ENCODE measurements at places on chromosomes 13 and 19. TPM values are rescaled to one million over a fixed set of nuclear protein-coding genes. Genes with fewer than 3 reads are reported as not detected.

- no peak for DNase-seq
- H3K27me3 ChIP-seq = no peaks in the 10 kb centered on the region
Observed at GRCh38 chr19:2700660-2701360, 1.7 kb downstream of the GNG7 start.

GRCh38 chr19:32773126-32773525 lies 53.6 kb downstream of the TDRD12 start:
- H3K27ac ChIP-seq = no peak overlapping the region
- no peak overlapping the region for H3K4me3 ChIP-seq
- H3K27me3 ChIP-seq = peaks cover 3% of the 10 kb centered on the region
- no peaks in the 10 kb centered on the region for H3K4me1 ChIP-seq

ZNF528 gene
- 19.0 TPM for total RNA-seq

SERTM1 gene
- not detected for total RNA-seq

FBXO17 gene
- total RNA-seq = not detected

- no peaks in the 10 kb centered on the region for H3K4me1 ChIP-seq
- no peaks in the 10 kb centered on the region for H3K36me3 ChIP-seq
- no peak for DNase-seq
- H3K27ac ChIP-seq = no peak overlapping the region
Observed at GRCh38 chr13:28336193-28336657, 158.7 kb downstream of the FLT1 start.

DNA sequence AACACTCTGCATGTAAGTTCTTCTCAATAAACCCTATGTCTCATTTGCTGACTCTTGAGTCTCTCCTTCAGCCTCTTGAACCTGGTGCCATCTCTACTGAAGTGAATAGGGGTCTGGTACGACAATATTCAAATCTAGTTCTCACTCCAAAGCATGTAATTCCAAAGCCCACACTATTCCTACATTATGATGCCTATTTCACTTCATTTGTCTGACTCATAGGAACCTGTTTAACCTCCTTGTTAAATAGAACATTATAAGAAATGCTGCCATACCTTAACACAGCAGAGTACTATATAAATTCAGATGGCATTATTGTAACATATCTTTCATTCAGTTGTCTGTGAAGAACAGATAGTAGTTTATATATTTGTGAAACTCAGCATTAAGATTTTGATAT lies 67.1 kb downstream of the STARD13 start:
- no peaks in the 10 kb centered on the region for H3K4me1 ChIP-seq
- H3K4me3 ChIP-seq = no peak overlapping the region
- no peak overlapping the region for H3K27ac ChIP-seq

DNA sequence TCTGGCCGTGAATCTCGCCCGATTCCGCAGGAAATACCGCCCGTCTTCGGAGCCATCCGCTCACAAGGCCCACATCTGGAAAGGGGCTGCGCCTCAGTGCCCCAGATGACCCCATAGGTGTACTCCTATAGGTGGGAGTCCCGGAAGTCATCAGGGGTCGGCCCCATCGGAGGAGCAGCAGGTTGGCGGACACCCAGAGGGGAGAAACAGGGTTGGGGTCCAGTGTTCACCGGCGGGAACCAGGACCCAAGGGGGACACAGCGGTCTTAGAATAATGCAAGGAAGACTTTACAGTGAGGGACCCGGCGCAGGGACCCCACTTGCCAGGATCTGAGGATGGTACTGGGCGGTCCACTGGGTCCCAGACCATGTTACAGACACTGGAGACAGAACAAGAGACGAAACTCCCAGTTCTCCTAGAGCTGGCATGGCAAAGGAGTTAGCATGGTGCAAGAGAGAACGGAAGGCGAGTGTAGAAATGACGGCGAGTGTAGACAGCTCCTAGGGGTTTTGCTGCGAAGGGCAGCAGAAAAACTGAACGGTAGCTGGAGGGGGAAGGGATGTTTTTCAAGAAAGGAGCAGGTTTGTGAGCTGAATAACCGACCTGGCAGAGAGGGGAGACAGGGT lies 4.2 kb upstream of the RGL3 start:
- H3K27ac ChIP-seq = no peak overlapping the region
- peak overlapping the region; percentile 24 for H3K4me3 ChIP-seq
- H3K4me1 ChIP-seq = peaks cover 52% of the 10 kb centered on the region
- DNase-seq = no peak

DNA sequence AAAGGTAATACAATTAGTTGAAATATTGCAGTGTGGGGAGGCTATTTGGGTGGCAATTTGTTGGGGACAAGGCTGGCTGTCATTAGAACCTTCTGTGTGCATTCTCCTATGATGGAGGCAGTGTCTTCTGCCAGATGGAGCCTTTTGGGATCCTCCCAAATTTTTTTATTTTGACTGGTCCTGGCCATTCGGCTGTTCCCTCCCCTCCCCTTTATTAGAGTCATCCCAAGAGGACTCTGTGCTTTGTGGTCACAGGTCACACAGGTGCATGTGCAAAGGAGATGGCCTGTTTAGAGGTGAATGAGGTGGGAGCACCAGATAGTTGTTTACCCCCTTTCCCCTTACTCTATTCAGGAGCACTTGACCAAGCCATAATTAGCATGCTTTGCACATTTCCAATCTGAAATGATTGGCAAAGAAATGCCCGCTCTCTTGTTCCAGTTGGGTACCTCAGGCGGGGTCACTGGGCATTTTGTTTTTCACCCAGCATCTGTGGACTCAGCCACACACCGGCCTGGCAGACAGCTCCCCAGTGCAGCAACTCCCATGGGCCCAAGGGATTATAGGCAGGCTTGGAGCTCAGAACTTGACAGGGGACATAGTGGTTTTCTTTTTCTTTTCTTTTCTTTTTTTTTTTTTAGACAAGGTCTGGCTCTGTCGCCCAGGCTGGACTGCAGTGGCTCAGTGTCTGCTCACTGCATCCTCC lies 19.8 kb downstream of the GATAD2A start:
- no peak for DNase-seq
- H3K27ac ChIP-seq = peak overlapping the region; percentile 28
- peaks cover 3% of the 10 kb centered on the region for H3K36me3 ChIP-seq
- no peaks in the 10 kb centered on the region for H3K27me3 ChIP-seq

DNA sequence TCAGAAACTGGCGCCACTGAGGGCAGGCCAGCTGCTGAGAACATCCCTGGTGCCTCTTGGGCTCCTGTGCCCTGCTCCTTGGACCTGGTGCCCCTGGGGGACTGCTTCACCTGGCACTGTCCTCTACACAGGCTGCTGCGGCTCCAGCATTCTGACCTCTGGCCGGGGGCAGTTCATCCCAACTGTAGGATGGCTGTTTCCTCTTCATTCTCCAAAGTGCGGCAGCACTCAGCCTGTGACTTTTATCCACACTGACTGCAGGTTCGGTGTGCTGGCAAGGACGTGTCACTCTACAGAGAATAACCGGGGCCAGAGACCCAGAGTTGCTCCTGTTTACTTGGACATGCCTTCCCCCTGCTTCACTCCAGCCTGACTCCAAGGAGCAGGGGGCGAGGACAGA lies 7.6 kb upstream of the ANKRD10 start:
- H3K4me3 ChIP-seq = no peak overlapping the region
- no peaks in the 10 kb centered on the region for H3K36me3 ChIP-seq
- H3K4me1 ChIP-seq = peaks cover 4% of the 10 kb centered on the region
- peaks cover 3% of the 10 kb centered on the region for H3K27me3 ChIP-seq
- DNase-seq = no peak
- H3K27ac ChIP-seq = no peak overlapping the region

DNA sequence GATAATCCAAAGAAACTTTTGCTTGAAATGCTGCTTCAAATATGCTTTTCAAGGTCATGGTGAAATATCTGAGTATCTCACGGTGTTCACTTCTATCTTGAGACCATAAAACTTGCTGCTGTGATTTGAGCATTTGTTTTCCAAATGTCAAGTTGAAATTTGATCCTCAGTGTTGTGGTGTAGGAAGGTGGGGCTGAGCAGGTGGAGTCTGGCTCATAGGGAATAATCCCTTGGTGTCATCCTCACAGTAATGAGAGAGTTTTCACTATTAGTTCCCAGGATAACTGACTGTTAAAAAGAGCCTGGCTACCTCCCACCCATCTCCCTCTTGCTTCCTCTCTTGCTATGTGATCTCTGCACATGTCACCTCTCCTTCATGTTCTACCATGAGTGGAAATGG lies 858.0 kb upstream of the SLITRK5 start:
- no peak for DNase-seq
- H3K27me3 ChIP-seq = no peaks in the 10 kb centered on the region
- no peaks in the 10 kb centered on the region for H3K4me1 ChIP-seq
- no peaks in the 10 kb centered on the region for H3K36me3 ChIP-seq
- H3K27ac ChIP-seq = no peak overlapping the region

GRCh38 chr13:38713046-38713445 lies 26.2 kb downstream of the FREM2 start:
- H3K4me1 ChIP-seq = no peaks in the 10 kb centered on the region
- no peaks in the 10 kb centered on the region for H3K27me3 ChIP-seq
- no peak overlapping the region for H3K27ac ChIP-seq
- H3K36me3 ChIP-seq = no peaks in the 10 kb centered on the region

PLPPR3 gene
- not detected for total RNA-seq

PSG2 gene
- total RNA-seq = 0.27 TPM

All from CD4-positive, CD25-positive, alpha-beta regulatory T cell (primary cell).